ENCODE measurements at places on chromosomes 2 and 18. TPM values are rescaled to one million over a fixed set of nuclear protein-coding genes. Genes with fewer than 3 reads are reported as not detected.

TEX44 gene
- not detected for total RNA-seq

SERPINB12 gene
- total RNA-seq, result not detected

RGPD3 gene
- 1.2 TPM for total RNA-seq

TEX261 gene
- total RNA-seq, result 13.5 TPM

SEPTIN2 gene
- 207 TPM for total RNA-seq

SERPINB11 gene
- total RNA-seq, result not detected

UGT1A8 gene
- total RNA-seq, result not detected

RNF125 gene
- total RNA-seq, result 2.0 TPM

KLHL30 gene
- total RNA-seq, result under 0.01 TPM

MEP1B gene
- total RNA-seq, result 0.41 TPM

RAB6C gene
- total RNA-seq, result 0.41 TPM

GPR45 gene
- total RNA-seq, result 0.82 TPM

MDH1B gene
- total RNA-seq, result 4.5 TPM

DCDC2C gene
- 1.2 TPM for total RNA-seq

SEPTIN10 gene
- 115 TPM for total RNA-seq

MERTK gene
- 2.4 TPM for total RNA-seq

DUSP19 gene
- total RNA-seq, result 14.7 TPM

MYCN gene
- 70.5 TPM for total RNA-seq

STK36 gene
- 16.7 TPM for total RNA-seq

SH3BP4 gene
- 6.5 TPM for total RNA-seq

SULT1C2 gene
- total RNA-seq, result 0.41 TPM

CCDC148 gene
- 32.6 TPM for total RNA-seq

PSMA8 gene
- total RNA-seq, result not detected

TDRD15 gene
- under 0.01 TPM for total RNA-seq

TMEM87B gene
- total RNA-seq, result 12.6 TPM

PCBP1 gene
- 30.6 TPM for total RNA-seq

PPP4R1 gene
- total RNA-seq, result 152 TPM

LTBP1 gene
- 22.8 TPM for total RNA-seq

KCNG2 gene
- total RNA-seq, result under 0.01 TPM

CFAP221 gene
- 7.3 TPM for total RNA-seq

ESPNL gene
- under 0.01 TPM for total RNA-seq

CDK5R2 gene
- total RNA-seq, result 5.3 TPM

REG3G gene
- not detected for total RNA-seq

SSB gene
- total RNA-seq, result 89.3 TPM

RAX gene
- not detected for total RNA-seq

LYPD1 gene
- total RNA-seq, result 24.5 TPM

CXCR1 gene
- total RNA-seq, result under 0.01 TPM

SCG2 gene
- 138 TPM for total RNA-seq

IL36G gene
- under 0.01 TPM for total RNA-seq

OXER1 gene
- not detected for total RNA-seq

LONRF2 gene
- total RNA-seq, result 47.3 TPM

All from frontal cortex (tissue), 4 donors.